ENCODE measurements at places on chromosomes 2 and 18. TPM values are rescaled to one million over a fixed set of nuclear protein-coding genes. Genes with fewer than 3 reads are reported as not detected.

- H3K27me3 ChIP-seq: no peaks in the 10 kb centered on the region
- no peaks in the 10 kb centered on the region for H3K4me1 ChIP-seq
- DNase-seq: no peak
- no peak overlapping the region for H3K27ac ChIP-seq
- no peaks in the 10 kb centered on the region for H3K36me3 ChIP-seq
- no peak overlapping the region for H3K4me3 ChIP-seq
Measured at GRCh38 chr2:150788426-150789140, 301.1 kb upstream of the RND3 start.

LINC00305 gene
- not detected for total RNA-seq

SOWAHC gene
- total RNA-seq: 35.7 TPM

DNA sequence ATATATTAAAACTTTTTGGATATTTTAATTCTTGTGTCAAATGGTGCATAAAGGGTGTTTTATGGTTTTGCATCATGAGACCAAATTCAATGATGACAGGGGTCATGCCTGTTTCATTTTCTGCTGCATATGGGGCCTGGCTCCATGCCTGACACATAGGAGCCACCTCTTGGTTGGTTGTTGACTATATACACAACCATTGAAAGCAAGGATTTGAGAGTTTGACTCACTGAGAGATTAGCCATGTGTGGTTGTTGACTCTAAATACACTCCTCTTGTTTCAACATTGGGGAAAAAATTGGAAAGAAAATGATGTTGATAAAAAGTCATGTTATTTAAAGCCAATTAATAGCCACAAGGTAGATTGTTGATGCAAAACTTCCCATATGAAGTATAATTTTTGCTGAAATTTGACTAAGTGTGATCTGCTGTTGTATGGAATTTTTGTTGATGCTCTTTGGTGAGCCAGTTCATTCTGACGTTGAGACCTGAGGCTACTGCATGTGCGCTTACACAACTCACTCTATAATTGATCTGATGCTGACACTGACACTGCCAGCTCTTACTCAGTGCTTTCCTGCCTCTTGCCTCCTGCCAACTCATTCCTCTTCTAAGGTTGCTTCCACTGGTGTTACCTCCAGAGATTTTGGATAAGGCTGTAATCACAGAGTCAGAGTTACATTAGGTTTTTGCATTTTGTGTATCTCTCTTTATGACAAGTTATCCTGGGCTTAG is 446.2 kb upstream of the SLC14A2 start:
- no peaks in the 10 kb centered on the region for H3K36me3 ChIP-seq
- no peak for DNase-seq
- H3K4me1 ChIP-seq: peaks cover 8% of the 10 kb centered on the region
- H3K27ac ChIP-seq: no peak overlapping the region

GRCh38 chr18:10122988-10123950 is 209.5 kb downstream of the VAPA start:
- no peak for DNase-seq
- no peak overlapping the region for H3K27ac ChIP-seq
- no peaks in the 10 kb centered on the region for H3K27me3 ChIP-seq
- no peak overlapping the region for H3K4me3 ChIP-seq
- H3K4me1 ChIP-seq: no peaks in the 10 kb centered on the region

MORN2 gene
- total RNA-seq: 11.5 TPM

TMEM247 gene
- total RNA-seq: not detected

EVX2 gene
- not detected for total RNA-seq

DNA sequence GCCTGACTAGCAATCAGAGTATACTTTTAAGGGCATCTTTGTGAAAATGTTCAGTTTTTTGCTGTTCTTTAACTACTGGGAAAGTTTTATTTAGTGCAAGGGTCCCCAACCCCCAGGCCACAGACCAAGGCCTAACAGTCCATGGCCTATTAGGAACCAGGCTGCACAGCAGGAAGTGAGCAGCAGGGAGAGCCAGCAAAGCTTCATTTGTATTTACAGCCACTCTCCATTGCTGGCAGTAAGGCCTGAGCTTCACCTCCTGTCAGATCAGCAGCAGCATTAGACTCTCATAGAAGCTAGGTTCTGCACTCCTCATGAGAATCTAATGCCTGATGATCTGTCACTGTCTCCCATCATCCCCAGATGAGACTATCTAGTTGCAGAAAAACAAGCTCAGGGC is 17.1 kb upstream of the NR4A2 start:
- H3K4me1 ChIP-seq: peaks cover 4% of the 10 kb centered on the region
- no peaks in the 10 kb centered on the region for H3K27me3 ChIP-seq
- no peak overlapping the region for H3K27ac ChIP-seq
- no peaks in the 10 kb centered on the region for H3K36me3 ChIP-seq

GALR1 gene
- 0.02 TPM for total RNA-seq
